ENCODE measurements at places on chromosomes 3 and 15.

DNA sequence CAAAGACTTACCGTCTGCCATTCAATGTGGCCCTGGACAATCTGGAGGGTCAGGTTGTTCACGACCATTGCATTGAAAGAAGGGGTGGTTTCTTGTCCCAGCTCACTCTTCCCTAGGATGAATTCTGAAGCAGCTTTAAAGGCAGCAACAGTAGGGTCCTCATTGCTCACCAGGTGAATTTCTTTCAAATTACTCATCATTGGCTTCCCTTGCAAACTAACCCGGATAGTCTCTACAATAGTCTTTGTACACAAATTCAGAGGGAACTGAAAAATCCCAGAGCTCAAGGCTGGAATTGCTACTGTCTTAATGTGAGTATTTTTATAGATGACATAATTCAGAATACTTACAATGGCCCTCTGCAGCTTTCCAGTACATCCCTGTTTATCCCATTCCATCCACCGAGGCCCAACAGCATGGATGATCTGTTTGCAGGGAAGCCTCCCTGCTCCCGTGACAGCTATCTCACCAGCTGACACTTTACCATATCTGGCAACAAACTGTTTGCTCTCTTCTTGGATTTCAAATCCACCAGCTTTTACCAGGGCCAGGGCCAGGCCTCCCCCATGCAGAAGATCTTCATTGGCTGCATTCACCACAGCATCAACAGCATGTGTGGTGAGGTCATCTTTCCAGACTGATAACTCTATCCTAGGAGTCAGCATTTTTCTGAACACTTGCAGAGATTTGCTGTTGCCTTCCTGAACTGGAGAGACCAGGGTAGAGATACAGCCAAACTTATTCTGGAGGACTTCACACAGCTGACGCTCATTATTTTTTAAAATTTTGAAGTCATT, 8.6 kb downstream of the PARP9 start:
- DNase-seq = no peak

GRCh38 chr15:65956899-65957298, 87.6 kb downstream of the RAB11A start:
- DNase-seq = no peak

- no peak for DNase-seq
These were observed 83.4 kb downstream of the ATP2B2 start for GRCh38 chr3:10421996-10422395.

- no peak for DNase-seq
These were observed 1.3 kb downstream of the LEO1 start for GRCh38 chr15:51970132-51970817.

DNA sequence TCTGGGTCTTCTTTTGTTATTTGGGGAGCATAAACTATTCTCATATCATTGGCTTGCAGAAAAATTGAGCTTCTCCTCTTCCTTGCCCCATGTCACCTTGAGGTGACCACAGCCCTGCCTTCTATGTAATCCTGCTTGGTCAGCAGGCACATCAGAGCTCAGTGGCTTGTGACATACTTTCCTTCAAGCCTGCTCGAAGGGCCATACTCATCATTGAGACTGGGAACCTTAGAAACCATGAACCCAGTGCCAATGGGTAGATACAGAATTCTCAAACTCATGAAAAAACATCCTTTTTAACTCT, 3.7 kb upstream of the CCR2 start:
- no peak for DNase-seq

- DNase-seq = no peak
These were observed 8.9 kb upstream of the TMEM202 start for GRCh38 chr15:72389231-72389630.

DNA sequence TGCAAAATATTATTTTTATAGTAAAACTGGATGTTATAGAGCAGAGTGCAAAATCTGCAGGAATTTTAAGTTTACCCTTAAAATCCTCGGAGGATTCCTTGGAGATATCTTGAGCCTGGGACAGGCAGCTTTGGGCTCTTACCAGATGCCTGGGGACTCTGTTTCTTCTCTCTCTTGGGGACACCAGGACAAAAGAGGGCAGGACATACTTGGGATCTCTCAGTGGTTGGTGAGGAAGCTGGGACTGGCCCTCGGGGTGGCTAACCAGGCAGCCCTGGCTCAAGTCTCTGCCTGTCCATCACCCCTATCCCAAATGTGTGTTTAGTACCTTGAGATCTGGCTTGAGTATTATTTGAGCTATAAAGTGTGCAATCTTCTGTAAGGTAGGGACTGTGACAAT, 38.6 kb downstream of the TKT start:
- peak; percentile 29 for DNase-seq

DNA sequence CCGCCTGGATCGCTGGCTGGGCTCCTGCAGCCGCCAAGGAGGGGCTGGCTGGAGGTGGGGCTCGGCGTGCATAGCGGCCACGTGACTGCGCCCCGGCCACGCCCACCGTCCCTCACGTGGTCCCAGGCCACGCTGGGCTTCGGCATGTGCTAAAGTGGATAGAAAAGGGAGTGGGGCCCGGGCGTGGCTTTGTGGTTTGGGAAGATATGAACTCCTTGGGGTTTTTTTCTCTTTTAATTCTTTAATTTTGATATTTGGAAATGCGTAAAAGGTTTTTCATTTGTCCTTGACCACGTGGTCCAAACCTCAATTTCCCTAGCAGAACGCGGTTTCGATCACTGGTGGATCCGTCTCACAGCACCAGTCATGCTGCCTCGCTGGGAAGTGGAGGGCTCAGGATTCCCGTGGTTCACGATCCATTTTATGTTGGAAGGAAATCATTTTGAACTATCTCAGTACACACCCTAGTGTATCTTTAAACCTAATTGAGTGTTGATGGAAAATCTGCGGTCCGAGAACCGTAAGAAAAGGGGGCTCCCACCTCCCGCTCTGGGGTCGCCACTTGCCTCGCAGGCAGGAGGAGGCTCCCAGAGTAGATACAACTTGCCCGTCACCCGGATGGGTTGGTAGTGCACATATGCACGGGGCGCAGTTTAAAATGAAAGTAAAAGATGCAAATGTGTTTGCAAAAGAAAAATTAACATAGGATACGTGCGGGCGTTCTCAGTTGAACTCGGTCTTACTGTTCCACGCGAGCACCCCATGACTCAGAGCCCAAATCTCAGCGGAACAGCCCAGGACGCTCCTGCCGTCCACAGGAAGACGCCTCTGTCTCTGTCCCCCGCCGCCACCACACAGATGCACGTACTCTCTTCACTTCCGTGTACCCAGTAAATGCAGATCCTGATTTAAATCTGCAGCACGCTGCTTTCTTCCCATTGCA, 141.9 kb downstream of the PGPEP1L start:
- DNase-seq = peak; percentile 95

Measured in posterior vena cava (tissue), 2 donors.